ENCODE measurements at places on chromosomes 7 and 10. TPM values are rescaled to one million over a fixed set of nuclear protein-coding genes. Genes with fewer than 3 reads are reported as not detected.

Gene SLC26A3
- total RNA-seq = 8.7 TPM

Gene PKD2L1
- not detected for total RNA-seq

Gene ACBD7
- 2.2 TPM for total RNA-seq

Gene CACNB2
- total RNA-seq = 108 TPM

Gene WNT16
- 0.91 TPM for total RNA-seq

Gene STEAP4
- total RNA-seq = 64.5 TPM

Gene ASB4
- total RNA-seq = not detected

Gene COL1A2
- total RNA-seq = 697 TPM

Gene CTTNBP2
- total RNA-seq = 12.1 TPM

Gene SUGCT
- 13.9 TPM for total RNA-seq

Gene DMBT1
- total RNA-seq = not detected

Gene ZNF467
- total RNA-seq = 10.3 TPM

Gene SPDYE1
- total RNA-seq = not detected

Gene COL26A1
- total RNA-seq = not detected

Gene GPR26
- not detected for total RNA-seq

Gene PDE6C
- total RNA-seq = not detected

Gene AQP1
- 362 TPM for total RNA-seq

Gene COL17A1
- not detected for total RNA-seq

Gene PROSER2
- total RNA-seq = 4.6 TPM

Gene AGAP5
- total RNA-seq = 2.7 TPM

Gene LRGUK
- 0.83 TPM for total RNA-seq

Gene MEOX2
- total RNA-seq = 14.7 TPM

Gene WDR11
- 44.9 TPM for total RNA-seq
